ENCODE measurements at places on chromosomes 4 and X.
A peak's percentile ranks its signal among the peaks of the same experiment; 100 is the strongest.

- DNase-seq = peak; percentile 7
Observed at GRCh38 chr4:121270389-121270788, 106.3 kb upstream of the TNIP3 start.

GRCh38 chrX:16559206-16559619 lies 90.7 kb upstream of the S100G start:
- peak; percentile 12 for DNase-seq

- DNase-seq = no peak
Observed at GRCh38 chr4:24529555-24529954, 54.8 kb downstream of the DHX15 start.

- DNase-seq = no peak
Observed at GRCh38 chr4:108035691-108036090, 46.0 kb downstream of the HADH start.

- DNase-seq = no peak
Observed at GRCh38 chr4:7023901-7024300, 19.3 kb upstream of the TADA2B start.

- DNase-seq = no peak
Observed at GRCh38 chr4:9921326-9921725, 100.0 kb downstream of the SLC2A9 start.

DNA sequence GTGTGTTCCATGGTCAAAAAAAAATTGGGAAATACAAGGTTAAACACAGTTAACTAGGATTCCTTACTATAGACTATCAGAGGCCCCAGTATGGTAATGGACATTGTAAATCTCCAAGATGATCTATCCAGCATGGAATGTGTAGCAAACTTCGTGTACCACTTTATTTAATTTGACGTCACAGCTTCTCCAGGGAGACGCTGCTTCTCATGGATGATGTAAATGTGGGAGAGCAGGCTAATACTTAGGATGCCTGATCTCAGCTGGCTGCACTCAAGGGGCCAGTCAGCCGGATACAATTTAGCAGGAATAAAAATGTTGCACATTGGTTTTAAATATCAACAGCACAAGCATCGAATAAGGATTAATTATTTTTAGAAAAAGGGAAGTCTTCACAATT lies 111.7 kb upstream of the HPF1 start:
- no peak for DNase-seq

DNA sequence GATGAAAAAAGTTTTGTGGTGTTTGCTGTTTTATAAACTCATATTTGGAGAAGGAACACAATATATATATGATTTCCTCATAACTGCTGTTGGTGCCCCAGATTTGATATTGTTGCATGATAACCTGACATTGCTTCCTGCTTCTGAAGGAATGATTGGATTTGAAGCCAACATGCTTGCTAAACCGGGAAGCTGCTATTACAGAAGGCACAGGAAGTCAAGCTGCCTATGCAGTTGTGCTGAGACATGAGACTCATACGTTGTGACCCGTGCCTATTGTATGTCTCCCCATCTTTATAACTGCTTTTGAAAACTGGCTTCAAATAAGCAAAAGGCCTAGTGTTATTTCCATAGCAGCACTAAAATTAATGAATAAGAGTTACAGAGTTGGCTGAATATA lies 32.9 kb downstream of the GAB1 start:
- no peak for DNase-seq

DNA sequence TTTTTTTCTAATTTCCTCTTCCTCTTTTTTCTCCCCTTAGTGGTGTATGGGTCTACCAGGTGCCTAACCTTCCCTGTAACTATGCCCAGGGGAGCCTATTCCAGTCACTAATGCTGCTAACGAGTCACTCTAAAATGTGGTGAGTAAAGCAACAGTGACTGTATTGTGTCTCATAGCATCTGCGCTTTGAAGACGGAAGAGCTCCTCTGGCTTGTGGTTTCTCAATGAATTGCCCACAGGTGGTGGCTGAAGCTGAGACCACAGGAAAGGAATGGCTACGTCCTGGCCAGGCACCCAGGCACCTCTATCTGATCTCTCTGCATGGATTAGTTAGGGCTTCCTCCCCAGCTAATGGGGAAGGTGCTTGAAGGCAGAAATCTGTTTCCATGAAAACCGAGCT lies 763.5 kb upstream of the FRG1 start:
- DNase-seq = no peak

- no peak for DNase-seq
Observed at GRCh38 chr4:159526172-159526571, 423.3 kb downstream of the RAPGEF2 start.

GRCh38 chr4:72886602-72887001 lies 182.9 kb downstream of the COX18 start:
- DNase-seq = peak; percentile 12

DNA sequence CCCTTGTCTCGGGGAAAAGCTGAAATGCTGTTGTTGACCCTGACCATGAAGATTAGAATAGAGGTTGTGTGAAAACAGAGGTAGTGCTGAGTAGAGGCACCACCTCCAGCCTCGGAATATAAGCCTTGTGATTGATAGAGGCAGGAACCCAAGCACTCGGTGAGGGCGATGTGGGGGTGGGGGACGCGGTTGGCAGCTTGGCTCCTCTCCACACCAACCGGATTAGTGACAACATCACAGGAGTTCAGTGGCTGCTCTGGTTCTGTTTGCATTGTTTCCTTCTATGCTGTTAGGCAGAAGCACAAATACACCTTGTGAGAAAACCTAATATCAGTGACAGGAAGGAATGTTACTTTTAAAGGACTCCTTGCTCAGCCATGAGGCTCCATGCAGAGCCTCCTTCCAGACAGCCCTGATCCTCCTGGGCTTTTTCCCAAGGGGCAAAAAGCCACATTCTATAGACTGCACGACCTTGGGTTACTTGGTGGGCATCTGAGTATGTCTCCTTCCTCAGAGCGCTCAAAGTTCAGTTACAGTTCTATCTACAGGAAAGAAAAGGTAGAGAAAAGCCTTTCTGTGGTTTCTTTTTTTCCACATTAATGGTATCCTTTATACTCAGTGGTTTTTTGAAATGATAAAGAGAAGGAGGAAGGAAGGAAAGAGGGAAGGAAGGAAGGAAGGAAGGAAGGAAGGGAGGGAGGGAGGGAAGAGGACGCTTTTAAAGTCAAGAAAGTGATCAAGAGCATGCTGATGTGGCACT lies 150.4 kb upstream of the NOCT start:
- no peak for DNase-seq

DNA sequence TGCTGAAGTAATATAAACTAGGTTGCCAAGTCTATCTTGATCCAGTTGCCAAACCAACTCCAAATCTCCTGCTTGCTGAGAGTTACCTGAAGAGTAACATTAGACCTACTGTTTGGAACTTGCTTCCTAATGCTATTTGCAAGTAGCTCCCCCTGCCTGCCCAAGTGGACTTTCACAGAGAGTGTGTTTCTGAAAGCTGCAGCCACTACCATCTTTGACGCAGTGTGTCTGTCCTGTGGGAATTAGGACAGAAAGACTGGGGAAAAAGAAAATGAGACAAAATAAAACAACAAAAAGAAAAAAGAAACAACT lies 195.0 kb upstream of the HS3ST1 start:
- peak; percentile 19 for DNase-seq

GRCh38 chr4:98946359-98946758 lies 17.4 kb upstream of the EIF4E start:
- DNase-seq = no peak

DNA sequence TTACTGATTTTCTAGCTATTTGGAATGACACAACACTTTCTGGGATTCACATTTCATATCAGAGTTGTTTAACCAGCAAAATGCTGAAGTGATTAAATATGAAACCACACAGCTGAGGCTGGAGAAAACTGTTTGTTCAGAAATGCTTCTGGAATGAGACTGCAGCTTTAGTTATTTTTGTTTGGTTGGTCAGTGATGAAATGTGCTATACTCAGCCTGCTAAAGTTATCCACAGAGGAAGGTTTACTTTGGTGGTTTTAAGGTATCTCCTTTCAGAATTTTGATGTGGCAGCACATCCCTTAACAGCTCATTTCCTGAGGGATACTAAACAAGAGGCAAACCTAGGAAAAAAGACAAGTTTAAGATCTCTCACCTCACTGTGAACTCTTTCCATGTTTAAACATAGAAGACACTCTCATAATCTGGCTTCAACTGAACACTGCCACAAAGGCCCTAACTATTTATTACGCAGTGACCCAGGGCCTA lies 106.6 kb upstream of the PDE5A start:
- DNase-seq = peak; percentile 95

GRCh38 chr4:4558881-4559280 lies 17.0 kb upstream of the STX18 start:
- DNase-seq = no peak

DNA sequence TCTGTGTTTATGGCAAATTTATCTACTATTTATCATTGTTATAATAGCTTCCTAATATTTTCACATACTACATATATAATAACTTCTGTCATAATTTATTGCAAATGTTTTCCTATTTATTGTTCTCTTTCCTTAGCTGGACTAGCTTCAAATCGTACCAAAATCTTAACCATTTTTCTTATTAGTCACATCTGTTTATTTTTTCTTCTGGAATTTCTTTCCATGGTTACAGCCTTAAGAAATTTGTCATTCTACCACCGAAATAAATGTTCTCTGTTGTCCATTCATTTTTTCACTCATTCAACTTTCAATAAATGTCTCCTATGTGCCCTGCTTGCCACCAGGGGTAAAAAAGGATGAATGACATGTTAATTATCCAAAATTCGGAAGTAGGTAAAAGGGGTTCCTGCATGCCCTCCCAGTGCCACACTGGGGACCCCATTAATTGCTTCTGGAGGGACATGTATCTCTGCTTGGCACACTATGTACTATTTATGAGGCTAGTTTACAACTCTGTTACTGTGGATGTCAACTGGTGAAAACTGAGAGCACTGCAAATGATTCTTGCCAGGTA lies 182.1 kb downstream of the SH3KBP1 start:
- DNase-seq = peak; percentile 57

- no peak for DNase-seq
Observed at GRCh38 chr4:20590849-20591248, 109.4 kb upstream of the PACRGL start.
